ENCODE measurements at places on chromosomes 2 and 18.

DNA sequence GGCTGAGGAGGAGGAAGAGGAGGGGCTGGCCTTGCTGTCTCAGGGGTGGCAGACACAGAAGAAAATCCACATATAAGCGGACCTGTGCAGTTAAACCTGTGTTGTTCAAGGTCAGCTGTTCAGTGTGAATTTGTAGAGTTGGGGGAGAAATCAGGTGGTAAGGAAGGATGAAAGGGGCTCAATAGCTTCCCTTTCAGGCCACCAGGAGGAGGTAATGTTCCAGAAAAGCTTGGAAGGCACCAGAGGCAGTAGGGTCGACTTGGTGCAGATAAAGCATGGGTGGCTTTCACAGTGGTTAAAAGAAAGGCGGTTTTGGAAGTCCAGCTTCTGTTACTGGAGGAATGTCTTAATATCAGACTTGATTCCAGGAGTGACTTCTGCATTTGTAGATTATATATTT lies 167.4 kb downstream of the THSD7B start:
- DNase-seq: no peak

DNA sequence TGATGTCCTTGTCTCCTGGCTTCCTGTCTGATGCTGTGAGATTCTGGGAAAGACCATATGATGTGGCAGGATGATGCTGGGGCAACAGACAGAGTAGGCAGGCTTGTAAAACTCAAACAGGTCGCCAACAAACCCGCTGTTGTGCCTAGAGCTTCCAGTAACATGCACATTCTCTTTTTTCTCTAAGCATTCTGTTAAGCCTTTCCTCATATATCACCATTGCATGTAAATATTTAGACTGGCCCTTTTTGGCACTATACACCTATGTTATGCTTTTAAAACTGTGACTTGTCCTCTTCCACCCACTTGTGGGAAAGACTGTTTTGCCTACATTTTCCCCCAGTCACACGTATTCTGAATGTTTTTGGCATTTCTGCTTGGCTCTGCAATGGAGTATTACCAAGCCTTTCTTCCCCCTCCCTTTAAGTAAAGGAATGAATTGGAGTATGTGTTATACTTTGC lies 250.4 kb upstream of the TANK start:
- no peak for DNase-seq

- no peak for DNase-seq
Measured at GRCh38 chr2:100174026-100174431, 31.6 kb upstream of the AFF3 start.

DNA sequence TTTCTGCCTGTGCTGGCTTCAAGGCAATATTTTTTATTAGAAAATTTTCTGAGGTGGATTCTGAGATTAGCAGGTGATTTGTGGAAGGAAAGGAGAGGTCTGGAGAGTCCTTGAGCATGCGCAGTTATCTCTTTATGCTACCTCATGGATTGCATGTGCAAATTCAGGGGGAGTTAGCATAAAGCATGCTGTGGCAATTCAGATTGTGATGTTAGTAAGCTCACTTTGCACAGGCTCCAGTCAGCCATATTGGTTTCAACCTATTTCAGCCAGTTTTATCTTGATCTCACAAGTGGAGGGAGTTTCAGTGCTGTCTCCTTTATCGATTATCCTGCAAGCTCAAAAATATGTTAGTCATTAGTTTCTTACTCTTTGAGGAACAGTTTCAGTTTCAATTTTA lies 2012.3 kb upstream of the PIK3C3 start:
- no peak for DNase-seq

DNA sequence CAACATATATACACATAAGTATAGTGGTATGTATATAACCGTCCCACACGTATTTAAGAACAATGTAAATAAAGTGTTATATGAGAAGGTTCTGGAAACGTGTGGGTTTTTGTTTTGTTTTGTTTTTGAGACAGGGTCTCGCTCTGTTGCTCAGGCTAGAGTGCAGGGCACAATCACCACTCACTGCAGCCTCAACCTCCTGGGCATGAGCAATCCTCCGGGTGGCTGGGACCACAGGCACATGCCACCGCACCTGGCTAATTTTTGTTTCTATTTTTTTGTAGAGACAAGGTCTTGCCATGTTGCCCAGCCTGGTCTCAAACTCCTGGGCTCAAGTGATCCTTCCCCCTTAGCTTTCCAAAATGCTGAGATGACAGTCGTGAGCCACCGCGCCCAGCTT lies 6.2 kb downstream of the ADAM17 start:
- DNase-seq: no peak

Measured in skeletal muscle cell (primary cell).